ENCODE measurements at places on chromosomes 1 and 21.

DNA sequence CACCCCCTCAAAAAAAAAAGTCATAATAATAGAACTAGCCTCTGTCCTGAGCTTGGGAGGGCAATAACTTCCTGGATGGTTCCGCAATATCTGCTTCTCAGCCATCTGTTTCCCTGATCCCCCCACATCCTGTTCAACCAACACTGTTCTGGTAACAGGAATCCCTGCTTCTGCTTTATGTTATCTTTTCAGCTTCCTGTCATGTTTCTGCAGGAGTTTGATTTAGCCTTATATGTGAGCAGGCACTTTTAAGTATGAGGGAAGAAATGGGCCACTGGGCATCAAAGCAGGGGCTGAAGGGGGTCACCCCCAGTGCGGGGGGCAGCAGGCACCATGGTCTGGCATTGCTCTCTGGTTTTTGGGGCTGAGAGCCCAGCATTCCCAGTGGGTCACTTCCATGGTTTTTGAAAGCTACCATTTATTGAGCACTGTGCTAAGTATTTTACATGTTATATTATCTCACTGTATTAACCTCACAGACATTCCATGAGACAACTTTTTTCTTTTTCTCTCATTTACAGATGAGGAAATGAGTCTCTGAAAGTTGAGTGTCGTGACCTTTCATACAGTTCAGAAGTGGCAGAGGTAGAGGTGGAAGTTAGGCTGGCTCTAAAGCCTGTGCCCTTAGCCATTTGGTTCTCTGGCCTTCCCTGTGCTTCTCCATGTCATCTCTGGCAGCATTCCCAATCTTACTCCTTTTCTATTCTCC is 61.9 kb downstream of the DNTTIP2 start:
- no peak for DNase-seq

- DNase-seq: no peak
Measured at GRCh38 chr21:20522611-20523010, 475.6 kb upstream of the NCAM2 start.

GRCh38 chr1:11960715-11961114 is 19.5 kb upstream of the MFN2 start:
- no peak for DNase-seq

- DNase-seq: no peak
Measured at GRCh38 chr1:220521778-220522177, 6.2 kb upstream of the MARK1 start.

DNA sequence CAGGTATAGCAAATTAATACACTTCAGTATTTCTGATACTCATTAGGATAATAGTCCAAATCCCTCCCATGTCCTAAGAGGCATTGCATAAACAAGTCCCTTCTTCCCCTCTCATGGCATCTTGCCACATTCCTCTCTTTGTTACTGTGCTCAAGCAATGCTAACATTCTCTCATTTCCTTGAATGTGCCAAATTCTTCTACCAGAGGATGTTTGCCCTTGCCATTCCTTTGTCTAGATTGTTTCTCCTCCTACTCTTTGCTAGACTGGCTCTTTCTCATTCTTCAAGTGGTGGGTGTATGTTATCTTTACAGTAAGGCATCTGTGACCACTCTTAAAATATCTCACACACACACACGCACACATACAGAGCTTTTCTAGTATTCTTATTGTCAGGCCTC is 621.0 kb upstream of the CXADR start:
- DNase-seq: no peak

- DNase-seq: no peak
Measured at GRCh38 chr1:147071142-147071541, 101.1 kb downstream of the PRKAB2 start.

DNA sequence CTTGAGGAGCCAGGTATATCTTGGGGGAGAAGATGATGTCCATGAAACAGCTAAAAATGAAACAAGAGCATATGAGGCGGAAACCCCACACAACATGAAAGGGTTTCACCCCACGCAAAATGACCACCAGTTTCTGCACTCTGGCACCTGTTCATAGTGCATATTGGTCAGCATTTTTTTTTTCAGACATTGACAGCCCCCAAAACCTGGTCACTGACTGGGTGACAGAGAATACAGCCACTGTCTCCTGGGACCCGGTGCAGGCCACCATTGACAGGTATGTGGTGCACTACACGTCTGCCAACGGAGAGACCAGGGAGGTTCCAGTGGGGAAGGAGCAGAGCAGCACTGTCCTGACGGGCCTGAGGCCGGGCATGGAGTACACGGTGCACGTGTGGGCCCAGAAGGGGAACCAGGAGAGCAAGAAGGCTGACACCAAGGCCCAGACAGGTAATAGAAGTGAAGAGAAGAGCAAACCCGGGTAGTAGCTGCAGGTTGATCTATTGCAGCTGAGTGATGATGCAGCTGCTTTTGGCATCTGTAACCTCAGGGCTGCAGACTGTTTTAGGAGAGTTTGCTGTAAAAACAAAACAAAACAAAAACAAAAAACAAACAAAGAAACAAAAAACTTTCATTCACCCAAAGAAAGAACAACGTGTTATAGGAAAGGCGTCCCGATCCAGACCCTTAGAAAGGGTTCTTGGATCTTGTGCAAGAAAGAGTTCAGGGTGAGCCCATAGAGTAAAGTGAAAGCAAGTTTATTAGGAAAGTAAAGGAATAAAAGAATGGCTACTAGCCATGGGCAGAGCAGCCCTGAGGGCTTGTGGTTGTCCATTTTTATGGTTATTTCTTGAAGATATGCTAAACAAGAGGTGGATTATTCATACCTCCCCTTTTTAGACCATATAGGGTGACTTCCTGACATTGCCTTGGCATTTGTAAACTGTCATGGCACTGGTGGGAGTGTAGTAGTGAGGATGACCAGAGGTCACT is 51.0 kb downstream of the TNN start:
- DNase-seq: no peak

- no peak for DNase-seq
Measured at GRCh38 chr1:198024782-198025181, 107.6 kb downstream of the LHX9 start.
